ENCODE measurements at places on chromosomes 4 and X.

DNA sequence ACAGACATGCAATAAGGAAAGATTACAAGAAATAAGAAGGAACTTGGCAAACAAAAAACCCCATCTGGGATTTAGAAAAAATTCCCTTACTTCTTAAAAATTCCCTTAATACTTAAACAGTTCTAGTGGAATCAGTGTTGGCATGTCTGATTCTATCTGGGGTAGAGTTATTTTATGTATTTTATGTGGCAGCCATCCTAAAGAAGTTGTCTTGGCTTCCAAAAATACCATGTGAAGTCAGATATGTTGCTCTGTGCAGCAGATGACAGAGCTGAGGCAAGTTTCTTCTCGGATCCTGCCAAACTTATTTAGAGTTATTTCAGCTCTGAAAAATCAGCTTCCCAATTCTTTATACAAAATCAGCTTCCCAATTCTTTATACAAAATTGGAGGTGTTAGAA is 14.7 kb downstream of the YY2 start:
- DNase-seq, result no peak

DNA sequence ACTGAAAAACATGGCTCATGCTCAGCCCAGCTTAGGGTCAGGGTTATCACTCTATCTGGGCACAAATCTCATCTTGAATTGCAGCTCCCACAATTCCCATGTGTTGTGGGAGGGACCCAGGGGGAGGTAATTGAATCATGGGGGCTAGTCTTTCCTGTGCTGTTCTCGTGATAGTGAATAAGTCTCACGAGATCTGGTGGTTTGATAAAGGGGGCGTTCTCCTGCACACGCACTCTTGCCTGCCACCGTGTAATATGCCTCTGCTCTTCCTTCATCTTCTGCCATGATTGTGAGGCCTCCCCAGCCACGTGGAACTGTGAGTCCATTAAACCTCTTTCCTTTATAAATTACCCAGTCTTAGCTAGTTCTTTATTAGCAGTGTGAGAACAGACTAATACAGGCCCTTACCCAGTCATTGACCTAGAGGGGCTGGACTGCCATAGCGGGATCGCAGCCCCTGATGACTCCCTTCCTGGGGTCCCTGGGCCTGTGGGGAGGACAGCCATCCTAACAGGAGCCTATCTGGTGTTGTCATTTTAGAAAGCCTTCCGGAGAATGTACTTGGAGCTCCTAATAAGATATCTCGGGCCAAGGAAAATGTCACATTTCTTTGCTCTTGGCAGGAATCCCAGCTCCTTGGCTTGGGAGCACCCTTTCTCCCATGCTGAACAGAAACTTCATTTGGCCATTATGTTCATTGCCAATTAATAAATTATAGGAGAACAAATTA is 112.6 kb downstream of the PHKA2 start:
- no peak for DNase-seq

DNA sequence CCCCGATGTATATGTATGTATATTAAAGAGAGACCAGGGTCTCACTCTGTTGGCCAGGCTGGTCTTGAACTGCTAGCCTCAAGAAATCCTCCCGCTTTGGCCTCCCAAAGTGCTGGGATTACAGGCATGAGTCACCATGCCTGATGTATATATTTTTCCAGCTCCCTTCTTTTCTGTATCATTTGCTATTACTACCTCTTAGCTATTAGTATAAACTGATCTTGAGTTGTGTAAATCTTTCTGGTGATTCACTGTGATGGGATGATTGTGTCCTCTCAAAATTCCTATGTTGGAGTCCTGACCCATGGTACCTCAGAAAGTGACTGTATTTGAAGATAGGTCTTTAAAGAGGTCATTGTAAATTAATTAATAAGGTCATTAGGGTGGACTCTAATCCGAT is 53.1 kb downstream of the HPRT1 start:
- no peak for DNase-seq

DNA sequence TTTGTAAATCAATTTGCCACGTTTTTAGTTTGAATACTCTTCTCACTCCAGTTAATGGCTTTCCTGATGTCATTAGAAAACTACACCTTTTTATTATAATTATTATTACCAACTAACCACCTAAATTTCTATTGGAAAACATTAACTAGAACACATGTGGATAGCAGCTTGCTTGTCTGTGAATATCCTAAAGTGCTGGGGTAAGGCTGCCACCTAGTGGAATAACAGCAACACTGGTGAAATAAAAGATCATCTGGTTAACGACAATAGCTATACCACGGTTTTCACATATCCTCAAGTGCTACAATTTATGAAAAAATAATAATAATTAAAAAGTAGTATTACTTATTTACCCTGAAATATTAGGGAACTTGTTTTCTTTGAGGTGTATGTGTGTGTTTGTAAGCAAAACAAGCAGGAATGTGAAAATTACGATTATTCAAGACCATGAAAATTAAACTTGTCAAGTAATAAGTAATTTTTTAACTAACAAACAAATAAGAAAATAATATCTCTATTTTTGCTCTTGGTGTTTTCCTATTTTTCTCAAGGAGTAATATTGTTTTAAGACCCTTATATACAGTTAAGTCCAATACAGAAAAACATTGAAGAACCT is 130.1 kb upstream of the TECRL start:
- no peak for DNase-seq

GRCh38 chrX:130402208-130402684 is 459 bp downstream of the RBMX2 start:
- no peak for DNase-seq

DNA sequence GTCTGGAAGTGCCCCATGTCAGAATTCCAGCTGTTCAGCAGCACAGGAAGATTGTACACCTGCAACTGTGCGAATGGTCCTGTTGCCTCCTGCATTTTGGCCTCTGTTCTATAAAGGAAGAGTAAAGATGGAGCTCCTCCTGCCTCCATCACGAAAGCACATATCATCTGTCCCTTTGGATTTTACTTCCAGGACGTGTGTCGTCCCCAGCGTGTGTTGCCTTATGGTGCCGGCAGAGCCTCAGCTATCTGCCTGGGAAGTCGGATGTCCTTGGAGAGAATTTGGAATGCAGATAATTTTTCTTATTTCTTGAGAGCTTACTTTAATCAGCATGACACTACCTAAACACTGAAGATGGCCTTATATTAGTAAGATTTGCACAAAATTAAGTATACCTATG is 97.7 kb downstream of the GATB start:
- DNase-seq, result no peak

DNA sequence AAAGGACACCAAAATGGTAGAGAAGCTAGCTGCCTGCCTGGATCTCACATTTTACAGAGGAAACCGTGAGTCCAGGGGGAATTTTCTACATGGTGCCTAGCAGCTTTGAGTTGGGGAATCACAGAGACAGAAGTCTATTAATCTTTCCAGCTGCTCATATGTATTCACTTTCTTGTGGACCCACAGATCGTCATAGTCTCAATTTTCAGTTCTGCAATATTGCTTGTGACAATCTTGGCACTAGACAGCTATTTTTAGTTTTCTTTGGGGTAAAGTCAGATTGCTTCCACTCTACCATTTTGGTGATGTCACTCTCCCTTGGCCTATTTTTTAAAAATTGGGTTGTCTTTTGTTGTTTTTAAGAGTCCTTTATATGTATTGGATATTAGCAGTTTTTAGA is 233.4 kb upstream of the STK26 start:
- no peak for DNase-seq

DNA sequence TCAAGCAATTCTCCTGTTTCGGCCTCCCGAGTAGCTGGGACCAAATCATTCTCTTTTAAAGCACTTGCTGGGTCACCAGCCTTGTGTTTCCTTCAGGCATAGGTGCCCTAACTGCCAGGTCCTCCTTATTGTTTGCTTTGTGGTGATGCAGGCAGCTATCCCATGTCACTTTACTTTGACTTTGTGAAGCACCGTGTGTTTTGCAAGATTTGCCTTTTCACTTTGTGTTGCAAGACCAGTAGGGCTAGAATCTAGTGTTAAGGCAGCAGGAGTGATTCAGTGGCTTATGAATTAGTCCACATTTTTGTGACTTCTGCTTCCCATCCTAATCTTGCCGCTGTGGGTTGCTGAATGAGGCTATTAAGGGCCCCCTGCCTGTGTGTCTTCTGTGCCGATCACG is 20.2 kb downstream of the SYAP1 start:
- no peak for DNase-seq

- no peak for DNase-seq
These were observed 163.2 kb downstream of the RELL1 start for GRCh38 chr4:37522996-37523395.

DNA sequence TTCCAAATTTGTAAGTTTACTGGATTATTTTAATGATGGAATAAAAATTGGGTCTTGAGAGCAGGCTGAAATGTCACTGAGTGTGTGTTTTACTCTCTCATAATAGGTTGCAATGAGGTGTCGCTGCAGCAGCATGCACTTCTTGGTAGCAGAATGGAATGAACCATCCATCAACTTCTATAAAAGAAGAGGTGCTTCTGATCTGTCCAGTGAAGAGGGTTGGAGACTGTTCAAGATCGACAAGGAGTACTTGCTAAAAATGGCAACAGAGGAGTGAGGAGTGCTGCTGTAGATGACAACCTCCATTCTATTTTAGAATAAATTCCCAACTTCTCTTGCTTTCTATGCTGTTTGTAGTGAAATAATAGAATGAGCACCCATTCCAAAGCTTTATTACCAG is 2.6 kb downstream of the SAT1 start:
- DNase-seq, result no peak

DNA sequence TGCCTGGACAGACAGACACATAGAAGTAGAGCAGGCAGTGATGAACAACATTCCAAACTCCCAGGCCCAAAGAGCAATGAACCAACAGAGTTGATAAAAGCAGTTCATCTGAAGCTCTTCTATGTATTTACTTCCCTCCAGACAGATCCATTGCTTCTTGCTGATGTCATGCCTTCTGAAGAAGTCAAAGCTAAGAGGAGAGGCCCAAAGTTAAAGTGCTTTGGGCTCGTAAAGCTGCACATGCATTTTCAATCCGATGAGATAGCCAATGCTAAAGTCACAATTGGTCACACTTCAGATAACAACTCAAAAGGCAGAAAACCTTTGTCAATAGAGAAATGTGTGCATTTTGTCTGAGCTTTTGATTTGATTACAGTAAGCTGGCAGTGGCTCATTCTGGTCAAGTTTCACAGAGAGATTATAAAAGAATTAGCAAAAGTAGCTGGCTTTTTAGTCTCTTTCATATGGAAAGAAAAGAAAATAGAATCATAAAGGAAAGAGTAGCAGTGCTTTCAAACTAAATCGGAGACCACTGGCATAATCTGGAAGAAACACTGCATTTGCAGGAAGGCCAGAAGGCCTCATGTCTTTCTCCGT is 82.0 kb downstream of the GPC4 start:
- DNase-seq, result no peak

DNA sequence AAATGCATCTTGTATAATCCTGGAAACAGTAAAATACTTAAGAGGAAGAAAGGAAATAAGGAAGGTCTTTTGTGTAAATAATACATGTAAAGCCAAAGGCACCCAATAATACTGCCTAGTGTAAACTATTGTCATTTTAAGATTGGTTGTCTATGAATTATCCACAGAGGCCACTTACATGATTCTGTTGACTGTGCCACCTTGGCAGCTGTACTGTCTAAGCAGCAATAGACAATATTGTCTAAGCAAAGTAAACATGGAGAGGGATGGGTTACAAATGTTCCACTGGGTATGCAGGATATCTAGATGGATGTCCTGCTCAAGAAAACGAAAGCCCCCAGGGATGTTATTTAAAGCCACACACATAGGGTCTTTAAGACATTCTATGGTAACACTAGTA is 19.4 kb downstream of the BEND4 start:
- no peak for DNase-seq
